Cerebellar cortex (tissue), 1 donor: ENCODE measurements at places on chromosomes 7 and 10.

GRCh38 chr7:129298268-129298893, 73.6 kb downstream of the AHCYL2 start:
- peak; percentile 68 for DNase-seq

GRCh38 chr7:93160410-93160809, 12.2 kb upstream of the SAMD9L start:
- DNase-seq, result no peak

GRCh38 chr7:99780588-99780987, 3.4 kb downstream of the CYP3A4 start:
- DNase-seq, result no peak

- no peak for DNase-seq
Measured at GRCh38 chr7:135719688-135720087, 8.3 kb downstream of the SLC13A4 start.

DNA sequence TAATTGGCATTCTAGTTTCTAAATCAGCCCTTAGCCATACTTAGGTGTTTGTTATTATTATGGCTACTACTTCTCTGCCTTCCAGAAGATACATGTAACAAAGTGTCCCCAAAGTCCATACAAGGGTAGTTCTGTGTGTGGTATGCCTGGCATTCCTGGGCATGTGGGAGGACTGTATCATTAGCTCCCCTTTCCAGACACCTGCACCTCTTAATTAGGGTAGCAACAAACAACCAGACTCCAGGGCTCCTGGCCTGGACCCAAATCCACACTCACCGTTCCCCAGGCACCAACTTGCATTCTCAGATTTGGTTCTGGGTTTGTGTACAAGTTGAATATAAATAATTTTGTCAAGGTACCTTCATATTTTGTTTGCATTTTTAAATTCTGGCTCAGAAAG, 15.5 kb upstream of the CALD1 start:
- DNase-seq, result no peak

GRCh38 chr7:157360483-157361025, 23.8 kb downstream of the DNAJB6 start:
- no peak for DNase-seq

DNA sequence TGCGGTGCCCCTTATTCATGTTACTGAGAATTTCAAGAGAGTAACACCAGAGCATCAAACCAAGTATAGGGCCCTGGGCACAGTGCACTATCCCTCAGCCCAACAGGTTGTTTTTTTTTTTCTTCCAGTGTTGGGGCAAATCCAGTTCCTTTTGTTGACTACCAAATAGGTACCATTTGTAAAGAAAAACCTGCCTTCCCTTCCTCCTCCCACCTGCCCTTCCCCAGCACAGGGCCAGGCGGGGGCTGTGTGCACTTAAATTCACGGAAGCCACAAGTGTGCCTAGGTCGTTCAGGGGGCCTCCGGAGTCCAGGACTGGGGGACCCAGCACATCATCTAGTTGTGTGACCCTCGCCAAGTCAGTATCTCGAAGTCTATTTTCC, 595 bp upstream of the SFXN4 start:
- no peak for DNase-seq

- no peak for DNase-seq
Measured at GRCh38 chr10:12333380-12334185, 15.8 kb upstream of the CAMK1D start.

DNA sequence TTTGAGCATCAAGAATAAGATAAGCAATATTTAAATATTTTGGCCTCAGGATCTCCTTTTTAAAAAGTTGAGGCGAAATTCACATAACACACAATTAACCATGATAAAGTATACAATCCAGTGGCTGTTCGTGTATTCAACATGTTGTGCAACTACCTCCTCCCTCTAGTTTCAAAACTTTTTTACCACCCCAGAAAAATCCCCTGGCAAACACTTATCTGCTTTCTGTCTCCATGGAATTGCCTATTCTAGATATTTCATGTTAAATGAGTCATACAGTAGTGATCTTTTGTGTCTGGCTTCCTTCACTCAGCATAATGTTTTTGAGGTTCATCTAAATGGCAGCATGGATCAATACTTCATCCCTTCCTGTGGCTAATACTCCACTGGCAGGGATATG, 31.8 kb upstream of the IL15RA start:
- no peak for DNase-seq

GRCh38 chr7:70574970-70575799, 556.8 kb upstream of the GALNT17 start:
- DNase-seq, result peak; percentile 77

- DNase-seq, result peak; percentile 9
Measured at GRCh38 chr7:21568762-21569161, 25.9 kb downstream of the DNAH11 start.

DNA sequence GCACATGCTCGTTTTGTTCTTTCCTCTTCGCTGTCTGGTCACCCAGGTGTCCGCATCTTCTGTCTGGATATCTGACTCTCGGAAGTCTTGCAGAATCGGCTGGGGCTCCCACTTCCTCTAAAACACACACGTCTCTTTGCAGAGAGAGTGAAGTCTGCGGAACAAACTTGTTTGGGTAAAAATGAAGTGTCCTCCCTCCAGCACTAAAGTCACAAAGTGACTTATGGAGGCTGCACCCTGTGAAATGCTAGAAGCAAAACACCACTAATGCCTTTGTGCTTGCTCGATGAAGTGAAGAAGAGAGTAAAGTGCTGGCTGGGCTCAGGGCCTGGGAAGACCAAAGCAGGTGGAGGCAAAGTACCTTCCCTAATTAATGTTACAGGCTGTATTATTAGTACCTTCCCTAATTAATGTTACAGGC, 71.4 kb downstream of the FGFR2 start:
- DNase-seq, result no peak

GRCh38 chr7:1679966-1680730, 10.1 kb downstream of the ELFN1 start:
- no peak for DNase-seq
